ENCODE measurements at places on chromosomes 16 and 17. TPM values are rescaled to one million over a fixed set of nuclear protein-coding genes. Genes with fewer than 3 reads are reported as not detected.

Gene HOXB13
- total RNA-seq, result not detected

Gene KRT20
- total RNA-seq, result not detected

Gene CD79B
- 0.16 TPM for total RNA-seq

Gene WFIKKN2
- total RNA-seq, result 0.16 TPM

Gene PRAC2
- not detected for total RNA-seq

Gene SBK1
- total RNA-seq, result not detected

Gene JPH3
- total RNA-seq, result under 0.01 TPM

Gene GPR142
- total RNA-seq, result not detected

Gene CCL18
- not detected for total RNA-seq

Gene RAB26
- 5.5 TPM for total RNA-seq

Gene OR1A1
- total RNA-seq, result not detected

Gene SNAI3
- not detected for total RNA-seq

Gene PRSS33
- total RNA-seq, result not detected

Gene TBC1D3C
- total RNA-seq, result not detected

Gene SKA2
- 32.6 TPM for total RNA-seq

Gene ACSM2A
- total RNA-seq, result not detected

Gene MYH11
- under 0.01 TPM for total RNA-seq

Measured in bronchial smooth muscle cell (primary cell).